Esophagus muscularis mucosa (tissue), 4 donors: ENCODE measurements at places on chromosomes 3 and 15. TPM values are rescaled to one million over a fixed set of nuclear protein-coding genes. Genes with fewer than 3 reads are reported as not detected.

The NLGN1 gene
- 19.2 TPM for total RNA-seq

The TNFSF10 gene
- total RNA-seq = 23.3 TPM

The PLA1A gene
- total RNA-seq = 2.1 TPM

The CCR9 gene
- total RNA-seq = 0.17 TPM

The PDCD10 gene
- total RNA-seq = 58.3 TPM
